ENCODE measurements at places on chromosomes 16 and 17.
A peak's percentile ranks its signal among the peaks of the same experiment; 100 is the strongest.

DNA sequence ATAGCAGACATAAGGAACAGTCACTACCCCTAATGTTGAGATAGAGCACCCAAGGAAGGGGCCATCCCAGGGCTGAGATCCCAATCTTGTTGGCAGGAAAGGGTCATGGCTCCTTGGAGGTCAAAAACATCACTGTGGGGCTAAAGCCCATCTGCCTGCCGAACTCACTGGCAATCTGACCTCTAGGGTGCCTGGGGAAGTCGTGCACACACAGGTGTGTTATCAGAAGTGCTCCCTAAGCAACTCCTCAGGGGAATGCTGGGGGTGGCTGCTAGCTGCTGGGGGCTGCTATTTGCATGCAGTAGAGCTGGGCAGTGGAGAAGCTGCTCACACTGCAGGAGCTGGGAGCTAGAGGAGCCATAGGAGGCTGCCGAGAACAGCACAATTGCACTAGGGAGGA is 47.5 kb upstream of the PHOSPHO1 start:
- DNase-seq, result no peak

- no peak for DNase-seq
Observed at GRCh38 chr16:70592106-70592571, 54.2 kb upstream of the IL34 start.

- DNase-seq, result no peak
Observed at GRCh38 chr16:70575376-70575775, 51.8 kb downstream of the SF3B3 start.

DNA sequence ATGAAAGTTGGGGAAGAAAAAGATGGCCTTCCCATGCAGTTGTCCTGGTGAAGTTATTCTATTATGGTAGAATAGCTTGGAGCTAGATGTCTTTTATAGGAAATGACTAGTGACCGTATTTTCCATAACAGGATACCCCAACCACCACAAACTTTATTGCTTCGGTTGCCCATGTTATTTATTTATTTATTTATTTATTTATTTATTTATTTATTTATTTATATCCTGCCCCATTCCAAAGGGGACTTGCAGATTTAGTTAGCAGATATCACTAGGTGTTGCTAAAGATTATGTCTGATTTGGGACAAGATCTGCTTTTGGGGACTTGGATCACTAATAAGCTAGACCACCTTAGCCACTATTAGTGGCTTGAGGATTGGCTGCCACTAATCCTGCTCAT is 68.3 kb downstream of the ARHGAP44 start:
- no peak for DNase-seq

- no peak for DNase-seq
Observed at GRCh38 chr17:35129154-35129972, 7.9 kb downstream of the FNDC8 start.

DNA sequence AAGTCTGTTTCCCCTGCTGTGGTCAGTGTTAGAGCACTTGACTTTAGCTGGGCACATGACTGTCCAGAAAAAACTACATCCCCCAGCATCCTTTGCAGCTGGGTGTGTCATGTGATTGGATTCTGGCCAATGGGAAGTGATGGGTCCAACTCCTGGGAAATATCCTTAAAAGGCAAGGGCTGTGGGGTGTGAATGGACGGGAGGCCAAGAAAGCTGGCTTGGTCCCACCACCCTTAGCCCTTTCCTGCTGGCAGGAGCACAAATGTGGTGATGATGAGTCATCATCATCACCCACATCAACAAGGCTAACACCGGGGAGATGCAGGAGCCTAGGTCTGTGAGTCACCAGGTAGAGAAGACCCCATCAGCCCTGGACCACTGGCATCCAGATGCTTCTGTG is 341.7 kb downstream of the C16orf95 start:
- peak; percentile 6 for DNase-seq

GRCh38 chr16:85557971-85558657 is 55.0 kb upstream of the GSE1 start:
- no peak for DNase-seq

DNA sequence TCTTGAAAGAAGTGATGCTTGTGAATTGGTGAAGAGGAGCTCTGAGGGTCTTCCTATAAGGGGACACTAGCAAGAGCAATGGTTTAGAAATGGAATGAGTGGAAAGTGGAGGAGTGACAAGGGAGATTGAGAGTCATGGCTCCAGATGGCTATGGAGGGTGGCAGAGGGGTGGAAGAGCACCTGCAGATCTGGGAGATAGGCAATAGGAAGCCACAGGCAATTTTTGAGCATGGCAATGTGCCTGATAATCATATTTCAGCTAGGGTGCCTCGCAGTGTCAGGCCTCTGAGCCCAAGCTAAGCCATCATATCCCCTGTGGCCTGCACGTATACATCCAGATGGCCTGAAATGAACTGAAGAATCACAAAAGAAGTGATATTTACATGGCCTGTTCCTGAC is 21.5 kb downstream of the RGS9 start:
- no peak for DNase-seq

DNA sequence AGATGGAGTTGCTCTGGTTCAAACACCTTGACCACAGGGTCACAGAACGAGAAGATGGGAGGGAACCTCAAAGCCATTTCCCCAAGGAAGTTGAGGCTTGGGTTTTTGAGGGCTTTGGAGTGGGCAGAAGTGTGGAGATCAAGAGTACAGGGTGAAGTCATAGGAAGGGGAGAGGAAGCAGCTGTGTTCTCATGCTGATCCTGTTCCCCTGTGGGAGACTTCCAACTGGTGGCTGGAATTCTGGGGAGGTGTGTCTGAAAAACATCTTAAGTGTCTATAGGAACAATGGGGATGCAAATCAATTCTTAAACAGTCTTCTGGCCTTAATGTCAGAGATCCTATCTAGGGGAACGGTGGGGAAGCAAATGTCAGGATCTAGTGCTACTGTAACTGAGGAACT is 38.8 kb upstream of the HSBP1 start:
- DNase-seq, result no peak

- no peak for DNase-seq
Observed at GRCh38 chr16:877242-878071, 76.9 kb upstream of the GNG13 start.

DNA sequence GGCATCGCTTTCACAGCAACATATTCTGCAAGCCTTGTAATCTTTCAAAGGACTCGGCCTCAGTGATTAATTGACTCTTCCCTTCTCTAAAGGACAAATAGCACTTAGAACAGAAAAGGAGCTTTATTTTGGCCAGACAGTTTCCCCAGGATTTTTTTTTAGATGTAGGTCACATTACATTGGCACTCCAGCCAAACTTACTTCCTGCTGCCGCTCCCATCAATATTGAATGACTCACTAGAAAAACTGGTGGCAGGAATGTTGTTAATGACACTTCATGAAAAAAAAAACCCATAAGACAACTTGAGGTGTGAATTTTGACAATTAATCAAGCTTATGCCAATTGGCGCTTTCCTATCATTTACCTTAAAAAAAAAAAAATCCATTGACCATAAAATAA is 432.6 kb downstream of the TOX3 start:
- DNase-seq, result no peak

DNA sequence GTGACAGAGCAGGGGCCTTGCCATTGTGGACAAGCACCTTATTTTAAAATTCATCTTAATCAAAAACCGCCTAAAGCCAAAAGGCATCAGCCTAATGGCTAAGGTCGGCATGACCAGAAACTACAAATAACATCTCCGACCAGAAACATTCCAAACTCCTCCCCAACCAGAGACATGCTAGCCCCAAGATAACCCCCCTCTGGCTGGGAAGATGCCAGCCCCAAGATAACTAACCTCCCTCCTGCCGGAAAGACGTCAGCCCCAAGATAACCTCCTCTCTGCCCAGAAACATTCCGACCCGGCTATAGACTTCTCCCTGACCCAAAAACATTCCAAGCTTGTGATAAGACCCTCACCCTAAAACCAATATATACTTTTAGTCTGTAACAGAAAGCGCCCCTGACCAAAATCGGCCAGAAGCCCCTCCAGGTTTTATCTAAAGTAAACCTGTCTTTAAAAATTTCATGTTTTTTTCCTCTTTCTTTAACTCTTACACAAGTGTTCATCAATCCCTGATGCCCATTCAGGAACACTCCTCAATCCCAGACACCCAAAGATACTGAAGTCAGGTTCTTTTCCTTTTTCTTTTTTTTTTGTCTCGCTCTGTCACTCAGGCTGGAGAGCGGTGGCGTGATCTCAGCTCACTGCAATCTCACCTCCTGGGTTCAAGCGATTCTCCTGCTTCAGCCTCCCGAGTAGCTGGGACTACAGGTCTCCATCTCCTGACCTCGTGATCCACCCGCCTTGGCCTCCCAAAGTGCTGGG is 32.7 kb downstream of the TLE7 start:
- no peak for DNase-seq

DNA sequence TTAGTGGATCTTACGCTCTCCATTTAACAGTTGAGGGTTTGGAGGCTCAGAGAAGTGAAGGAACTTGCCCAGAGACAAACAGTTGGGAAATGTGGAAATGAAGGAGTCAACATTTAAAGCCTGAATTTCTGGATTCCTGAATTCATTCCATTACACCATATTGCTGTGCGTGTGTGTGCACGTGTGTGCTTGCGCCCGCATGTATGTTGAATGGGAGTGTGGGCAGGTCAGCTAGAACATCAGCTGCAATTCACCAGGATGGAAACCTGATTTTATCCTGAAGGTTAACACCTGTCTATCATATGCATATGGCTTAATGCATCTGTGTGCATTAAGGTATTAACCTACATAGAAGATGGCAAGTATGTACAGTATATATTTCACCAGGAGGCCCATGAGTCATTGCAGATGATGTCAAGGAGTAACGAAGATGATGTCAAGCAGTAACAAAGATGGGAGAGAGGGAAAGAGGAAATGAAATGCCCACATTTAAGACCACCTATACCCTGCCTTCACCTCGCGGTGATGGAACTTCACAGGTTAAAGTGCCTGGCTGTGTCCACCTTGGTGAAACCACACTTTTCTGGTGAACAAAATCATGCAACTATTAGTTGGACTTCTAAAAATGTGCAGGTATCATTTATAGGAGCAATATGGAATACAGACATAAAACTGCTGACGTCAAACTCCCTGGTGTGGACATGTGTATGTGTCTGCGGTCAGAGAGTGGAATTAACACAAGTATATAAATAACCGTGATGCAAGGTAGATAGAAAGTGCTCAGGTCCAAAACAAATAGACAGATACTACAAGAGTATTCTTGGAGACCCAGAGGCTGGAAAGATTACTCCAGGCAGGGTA is 832 bp upstream of the ADAP2 start:
- no peak for DNase-seq

DNA sequence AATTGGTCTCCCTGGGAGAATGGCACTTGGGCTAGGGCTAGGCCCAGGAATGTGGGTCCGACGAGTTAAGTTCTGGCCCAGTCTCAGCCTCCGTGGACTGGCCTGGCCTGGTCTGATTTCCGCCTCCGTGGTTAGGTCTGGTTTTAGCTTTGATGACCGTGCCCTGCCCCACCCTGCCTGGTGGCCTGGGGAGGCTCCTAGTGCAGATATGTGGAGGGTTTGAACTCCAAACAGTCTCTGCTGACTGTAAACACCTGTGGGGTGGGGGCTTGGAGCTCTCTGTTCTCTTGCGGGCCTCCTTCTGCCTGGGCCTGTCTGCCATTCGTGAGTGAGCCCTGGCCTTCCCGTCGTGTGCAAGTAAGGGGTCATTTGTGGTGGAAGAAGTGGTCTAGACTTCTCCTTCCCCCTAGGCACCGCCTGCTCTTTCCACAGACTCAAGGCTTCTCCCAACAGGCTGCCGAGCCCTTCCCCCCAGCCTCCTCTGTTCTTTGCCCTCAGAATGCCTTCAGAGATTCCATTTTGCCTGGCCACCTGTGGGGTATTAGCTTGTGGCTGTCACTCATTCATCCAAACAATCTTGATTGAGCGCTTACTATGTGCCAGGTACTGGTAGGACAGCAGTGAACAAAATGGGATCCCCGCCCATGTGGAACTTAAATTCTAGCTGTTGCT is 1.6 kb downstream of the ATP6V0C start:
- DNase-seq, result peak; percentile 25

- DNase-seq, result peak; percentile 62
Observed at GRCh38 chr17:30278032-30278431, 13.7 kb downstream of the BLMH start.

DNA sequence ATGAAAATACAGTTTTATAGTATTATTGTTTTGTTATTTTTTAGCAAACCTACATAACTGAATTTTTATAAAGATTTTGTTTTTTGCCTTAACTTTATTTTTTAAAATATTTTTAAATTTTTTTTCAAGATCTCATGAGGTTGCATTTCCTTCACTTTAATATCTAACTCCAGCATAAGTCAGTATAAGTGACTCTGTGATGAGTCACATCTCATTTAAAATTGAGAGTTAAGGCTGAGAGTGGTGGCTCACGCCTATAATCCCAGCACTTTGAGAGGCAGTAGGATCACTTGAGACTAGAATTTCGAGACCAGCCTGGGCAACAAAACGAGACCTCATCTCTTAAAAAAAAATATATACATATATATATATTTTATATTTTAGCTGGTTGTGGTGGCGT is 44.0 kb downstream of the NLK start:
- no peak for DNase-seq

DNA sequence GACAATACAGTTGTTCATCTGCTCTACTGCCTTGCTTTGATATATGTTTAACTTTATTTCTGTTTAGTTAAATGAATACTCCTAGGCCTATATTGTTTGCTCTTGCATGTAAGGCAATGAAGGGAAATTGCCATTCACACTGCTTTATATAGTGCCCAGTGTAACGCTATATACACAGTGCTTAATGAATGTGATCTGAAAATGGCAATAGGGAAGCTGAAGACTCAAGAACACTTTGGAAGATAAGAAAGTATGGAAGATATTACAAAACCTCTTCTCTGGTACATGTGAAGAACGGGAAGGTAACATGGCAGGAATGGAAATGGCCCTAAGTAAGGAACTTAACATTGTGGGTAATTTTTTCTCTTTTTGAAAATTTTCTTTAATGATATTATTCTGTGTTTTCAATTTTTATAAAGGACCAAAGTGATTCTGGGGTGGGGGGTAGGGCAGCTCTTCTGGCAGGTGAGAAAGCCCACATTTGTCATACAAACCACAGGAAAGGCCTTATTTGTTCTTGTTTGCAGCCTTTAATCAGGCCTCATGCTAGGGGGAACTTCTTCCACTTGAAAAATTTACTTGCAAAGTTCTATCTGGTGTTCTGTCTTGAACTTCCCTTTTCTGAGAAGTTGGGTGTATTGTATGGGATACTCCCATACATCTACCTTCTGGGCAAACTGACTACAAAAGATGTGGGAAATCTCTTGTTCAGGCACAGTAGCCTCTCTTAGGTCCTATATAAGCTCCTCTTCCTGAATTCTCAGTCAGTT is 100.8 kb upstream of the CORO6 start:
- DNase-seq, result peak; percentile 65

GRCh38 chr17:3835410-3836229 is 10.4 kb downstream of the NCBP3 start:
- DNase-seq, result no peak

GRCh38 chr16:88686062-88686438 is 257 bp downstream of the SNAI3 start:
- no peak for DNase-seq

- DNase-seq, result no peak
Observed at GRCh38 chr17:43438626-43439025, 39.8 kb downstream of the ARL4D start.

GRCh38 chr16:58843675-58844074 is 109.6 kb upstream of the GOT2 start:
- DNase-seq, result peak; percentile 45
